A673 (cell line): ENCODE measurements at places on chromosomes 4 and X. TPM values are rescaled to one million over a fixed set of nuclear protein-coding genes. Genes with fewer than 3 reads are reported as not detected.

MID2 gene
- total RNA-seq: 0.43 and 0.48 TPM in 2 replicates

UGT2A1 gene
- not detected in 2 replicates for total RNA-seq

SPANXN3 gene
- total RNA-seq: not detected in 2 replicates

TCEAL1 gene
- 8.4 and 10.9 TPM in 2 replicates for total RNA-seq

F11 gene
- total RNA-seq: 0.24 TPM in 1 of 2 replicates, not detected in the other

GYPE gene
- total RNA-seq: 1.2 and 1.5 TPM in 2 replicates
